ENCODE measurements at places on chromosomes 13 and 19. TPM values are rescaled to one million over a fixed set of nuclear protein-coding genes. Genes with fewer than 3 reads are reported as not detected.
A peak's percentile ranks its signal among the peaks of the same experiment; 100 is the strongest.

- DNase-seq = no peak
Measured at GRCh38 chr13:95641291-95642027, 3.0 kb downstream of the DZIP1 start.

DNA sequence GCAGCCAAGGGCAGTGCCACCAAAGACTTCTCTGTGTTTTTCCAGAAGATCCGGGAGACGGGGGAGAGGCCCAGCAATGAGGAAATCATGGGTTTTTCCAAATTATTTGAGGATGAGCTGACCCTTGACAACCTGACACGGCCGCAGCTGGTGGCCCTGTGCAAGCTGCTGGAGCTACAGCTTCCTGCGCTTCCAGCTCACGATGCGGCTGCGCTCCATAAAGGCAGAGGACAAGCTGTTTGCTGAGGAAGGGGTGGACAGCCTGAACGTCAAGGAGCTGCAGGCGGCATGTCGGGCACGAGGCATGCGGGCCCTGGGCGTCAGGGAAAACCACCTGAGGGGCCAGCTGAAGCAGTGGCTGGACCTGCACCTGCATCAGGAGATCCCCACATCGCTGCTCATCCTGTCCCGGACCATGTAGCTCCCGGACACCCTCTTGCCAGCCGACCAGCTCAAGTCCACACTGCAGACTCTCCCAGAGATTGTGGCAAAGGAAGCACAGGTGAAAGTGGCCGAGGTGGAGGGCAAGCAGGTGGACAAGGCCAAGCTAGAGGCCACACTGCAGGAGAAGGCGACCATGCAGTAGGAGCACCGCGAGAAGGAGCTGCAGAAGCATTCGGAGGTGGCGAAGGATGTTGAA is 11.7 kb downstream of the ZSCAN1 start:
- no peak for DNase-seq

GRCh38 chr19:33799476-33799875 is 2.8 kb downstream of the KCTD15 start:
- no peak for DNase-seq

GRCh38 chr13:23105051-23105450 is 75.7 kb upstream of the SGCG start:
- DNase-seq = no peak

- no peak for DNase-seq
Measured at GRCh38 chr19:2627855-2628254, 74.6 kb downstream of the GNG7 start.

DNA sequence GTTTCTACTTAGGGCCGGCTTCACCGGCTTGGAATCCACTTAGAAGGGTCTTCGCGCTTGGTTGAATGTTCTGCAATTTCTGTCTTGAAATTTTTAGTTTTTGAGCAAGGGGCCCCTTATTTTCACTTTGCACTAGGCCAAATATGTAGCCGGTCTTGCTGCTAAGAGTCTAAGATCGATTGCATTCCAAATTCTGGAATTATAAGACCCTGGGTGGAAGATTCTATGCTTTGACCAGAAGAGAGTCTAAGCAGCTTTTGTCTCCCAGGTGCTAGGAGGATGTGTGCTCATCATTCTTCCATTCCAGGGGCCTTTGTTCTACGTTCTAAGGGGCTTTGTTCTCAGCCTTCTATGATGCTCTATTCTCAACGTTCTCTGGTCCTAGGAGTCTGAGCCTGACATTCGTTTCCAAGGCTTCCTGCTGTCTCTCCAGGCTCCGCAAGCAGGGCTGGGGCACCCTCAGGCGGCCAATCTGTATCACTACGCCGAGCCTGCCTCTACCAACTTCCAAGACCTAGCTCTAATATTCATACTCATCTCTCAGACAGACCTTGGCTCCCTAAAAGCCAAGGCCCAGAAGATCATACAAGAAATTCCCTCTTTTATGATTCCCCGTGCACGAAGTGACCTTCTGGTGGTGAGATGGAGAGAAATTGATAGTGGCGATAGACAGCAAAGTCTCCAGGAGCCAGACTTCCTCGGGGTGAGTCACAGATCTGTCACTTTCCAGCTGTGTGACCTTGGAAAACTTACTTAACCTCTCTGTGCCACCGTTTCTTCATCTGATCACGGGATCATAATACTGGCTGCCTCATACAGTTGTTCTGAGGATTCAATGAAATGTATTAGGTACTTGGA is 982 bp upstream of the DACT3 start:
- DNase-seq = peak; percentile 87

Gene GIPC3
- not detected for total RNA-seq

Gene DLL3
- total RNA-seq = 0.19 TPM

Gene LATS2
- total RNA-seq = 19.3 TPM

- DNase-seq = no peak
Measured at GRCh38 chr13:112172017-112172416, 105.1 kb downstream of the SOX1 start.

DNA sequence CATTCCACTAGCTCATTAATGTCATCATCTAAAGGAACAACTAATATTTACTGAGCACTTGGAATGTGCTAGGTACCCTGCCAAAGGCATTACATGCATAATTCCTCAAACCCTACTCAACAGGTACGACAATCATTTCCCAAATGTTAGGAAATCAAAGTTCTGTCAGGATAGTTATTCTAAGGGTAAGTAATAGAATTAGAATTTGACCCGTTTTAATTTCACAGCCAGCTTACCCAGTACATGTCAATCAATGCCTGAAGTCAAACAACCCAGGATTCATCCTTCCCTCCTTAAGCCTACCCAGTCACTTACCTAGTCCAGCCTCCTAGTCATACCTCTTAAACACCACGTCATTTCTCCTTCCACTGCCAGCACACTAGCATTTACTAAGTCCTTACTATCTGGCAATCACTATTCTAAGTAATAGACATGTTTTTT is 2.4 kb downstream of the LNX2 start:
- DNase-seq = no peak

- no peak for DNase-seq
Measured at GRCh38 chr13:43078399-43078798, 55.0 kb downstream of the DNAJC15 start.

DNA sequence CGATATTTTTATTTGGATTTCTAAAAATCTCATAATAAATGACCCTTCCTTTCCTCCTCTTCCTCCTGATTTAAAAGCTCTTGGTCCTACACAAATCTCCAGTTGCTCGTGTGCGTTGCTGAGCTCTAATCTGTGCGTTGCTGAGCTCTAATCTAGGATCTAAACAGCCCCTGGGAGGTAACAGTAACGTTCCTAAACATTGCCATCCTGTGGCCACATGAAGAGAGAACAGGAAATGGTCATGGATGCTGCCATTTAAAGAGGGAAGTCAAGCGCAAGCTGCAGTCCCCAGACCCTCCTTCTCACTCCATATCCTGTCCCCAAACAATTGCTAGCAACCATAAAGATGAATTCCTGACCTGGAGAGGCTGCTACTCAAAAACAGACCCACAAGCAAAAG is 170.8 kb downstream of the NUFIP1 start:
- no peak for DNase-seq

DNA sequence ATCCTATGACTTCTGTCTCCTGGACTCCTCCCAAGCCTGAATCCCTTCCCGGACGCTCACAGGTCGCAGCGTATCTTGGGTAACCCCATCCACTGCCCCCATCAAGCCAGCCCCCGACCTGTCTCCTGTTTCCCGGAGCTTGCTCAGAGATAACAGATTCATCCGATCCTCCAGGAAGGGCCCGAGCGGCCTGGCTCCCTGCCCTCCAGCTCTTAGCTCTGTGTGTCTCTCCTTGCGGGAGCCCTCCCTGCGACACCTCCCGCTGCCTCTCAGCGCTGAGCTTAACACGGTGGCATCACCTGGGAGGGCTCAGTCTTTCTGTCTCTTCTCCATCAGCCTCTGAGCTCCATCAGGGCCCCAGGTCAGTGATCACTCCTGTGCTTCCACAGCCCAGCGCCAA is 4.3 kb upstream of the TMEM255B start:
- DNase-seq = no peak

DNA sequence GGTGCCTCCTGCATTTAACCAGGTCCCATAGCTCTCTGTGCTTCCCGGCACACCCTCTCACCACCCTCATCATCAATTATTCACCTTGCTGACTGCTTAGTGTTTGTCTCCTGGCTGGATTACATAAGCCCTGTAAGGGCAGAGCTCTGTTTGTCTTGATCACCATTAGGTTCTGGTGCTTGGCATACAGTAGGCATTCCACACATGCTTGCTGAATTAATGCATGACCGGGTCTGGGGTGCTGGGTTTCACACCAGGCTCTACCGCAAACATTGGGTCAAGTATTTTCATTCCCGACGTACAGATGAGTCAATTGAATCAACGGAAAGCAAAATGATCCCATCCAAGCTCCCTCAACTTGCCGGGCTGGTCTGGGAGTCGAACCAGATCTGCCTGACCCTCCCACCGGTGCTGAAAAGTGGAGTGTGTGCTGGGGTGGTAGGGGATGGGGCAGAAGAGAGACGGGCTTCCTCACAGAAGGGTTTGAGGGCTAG is 28.5 kb downstream of the VAV1 start:
- DNase-seq = peak; percentile 79

DNA sequence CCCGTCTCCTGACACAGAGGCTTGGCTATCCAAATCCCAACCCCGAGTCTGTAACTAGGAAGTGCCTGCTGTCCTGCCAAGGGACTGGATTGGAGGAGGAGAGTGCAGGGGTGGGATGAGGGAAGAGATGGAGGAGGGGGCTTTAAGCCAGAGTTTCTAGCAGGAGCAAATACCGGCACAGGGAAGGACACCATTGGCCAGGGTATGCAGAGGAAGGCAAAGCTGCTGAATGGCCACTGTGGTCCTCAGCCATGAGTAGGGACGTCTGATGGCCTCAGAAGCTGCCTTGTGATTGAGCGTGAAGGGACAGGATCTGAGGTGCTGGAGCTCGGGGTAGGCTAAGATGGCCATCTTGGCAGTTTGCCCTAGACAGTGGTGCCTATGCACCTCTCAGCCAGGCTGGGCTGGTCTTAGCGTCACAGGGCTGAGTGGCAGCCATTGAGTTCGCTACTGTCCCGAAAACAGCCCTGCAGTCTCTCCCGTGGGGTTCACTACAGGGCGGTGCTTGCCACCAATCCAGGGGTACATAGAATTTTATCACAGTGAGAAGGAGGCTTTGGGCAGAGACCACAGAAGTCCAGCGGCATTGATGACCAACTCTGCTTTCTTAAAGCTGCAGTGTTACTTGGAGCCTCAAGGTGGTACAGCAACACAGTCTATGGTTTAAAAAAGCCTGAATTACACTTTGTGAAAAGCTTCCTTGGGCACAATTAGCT is 61.8 kb downstream of the AKAP11 start:
- peak; percentile 12 for DNase-seq

- DNase-seq = no peak
Measured at GRCh38 chr19:18001777-18002345, 6.1 kb upstream of the ARRDC2 start.

Gene FAM216B
- total RNA-seq = not detected

Gene PPP1R15A
- total RNA-seq = 118 TPM

- no peak for DNase-seq
Measured at GRCh38 chr13:93740334-93740733, 513.7 kb downstream of the GPC6 start.

- no peak for DNase-seq
Measured at GRCh38 chr13:106752584-106753170, 184.7 kb upstream of the ARGLU1 start.

DNA sequence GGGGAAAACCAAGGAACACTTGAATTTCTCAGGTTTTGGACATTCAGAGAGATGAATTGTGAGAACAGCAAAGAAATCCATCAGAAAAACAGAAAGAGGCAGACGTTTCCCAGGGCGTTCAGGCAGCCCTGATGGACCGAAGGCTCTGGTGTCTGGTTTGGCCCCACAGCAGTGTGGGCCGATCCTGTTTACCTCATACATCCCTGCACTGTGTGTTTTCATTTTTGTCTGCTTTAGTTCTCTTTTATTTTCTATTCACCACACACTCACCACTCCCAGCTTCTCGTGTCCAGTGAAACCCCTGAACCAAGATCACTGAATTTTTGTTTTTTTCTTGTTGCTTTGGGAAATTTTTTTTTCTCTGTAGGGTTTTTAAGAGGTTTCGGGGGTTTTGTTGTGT is 11.9 kb upstream of the WDR18 start:
- no peak for DNase-seq

- no peak for DNase-seq
Measured at GRCh38 chr13:81393721-81394120, 1052.8 kb upstream of the SPRY2 start.

Gene ANKRD24
- total RNA-seq = 0.76 TPM

DNA sequence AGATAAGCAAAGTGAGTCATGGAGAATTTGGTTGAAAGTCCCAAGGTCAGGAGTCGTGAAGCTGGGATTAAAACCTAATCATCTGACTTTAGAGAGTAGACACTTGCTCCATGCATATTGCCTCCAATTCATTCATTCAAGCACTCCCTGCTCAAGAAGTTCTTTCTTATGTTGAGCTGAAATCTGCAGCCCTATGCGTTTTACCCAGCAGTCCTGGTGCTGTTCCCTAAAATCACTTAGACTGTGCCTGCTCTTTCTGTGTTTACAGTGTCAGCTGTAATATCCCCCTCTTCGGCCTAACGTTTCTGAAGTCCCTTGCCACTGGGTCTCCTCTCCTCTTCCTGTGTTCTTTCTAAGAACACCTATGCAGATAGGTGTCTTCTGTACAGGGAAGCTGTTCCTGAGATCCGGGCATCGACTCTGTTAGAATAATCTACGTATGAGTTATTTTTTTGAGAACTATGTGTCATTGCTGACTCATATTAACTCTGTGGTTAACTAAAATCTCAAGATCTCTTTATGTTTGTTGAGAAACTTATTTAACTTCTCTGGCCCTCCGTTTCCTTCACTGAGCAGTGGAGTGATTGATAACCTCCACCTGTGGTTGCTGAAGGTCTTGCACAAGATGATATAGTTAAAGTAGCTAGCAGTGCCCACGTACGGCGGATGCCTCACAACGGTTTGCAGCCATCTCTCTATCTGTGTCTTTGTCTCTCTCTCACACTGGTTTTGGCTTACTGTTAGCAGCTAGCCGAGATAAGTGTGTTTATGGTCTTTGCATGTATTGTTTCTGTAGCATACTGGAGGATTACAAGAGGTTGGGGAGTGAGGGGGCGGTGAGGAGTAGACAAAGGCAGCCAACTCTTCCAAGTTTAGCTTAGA is 4.7 kb downstream of the ALOX5AP start:
- peak; percentile 3 for DNase-seq

GRCh38 chr13:27522847-27523246 is 72.5 kb upstream of the MTIF3 start:
- no peak for DNase-seq

GRCh38 chr13:41004875-41005693 is 14.0 kb downstream of the ELF1 start:
- DNase-seq = no peak

DNA sequence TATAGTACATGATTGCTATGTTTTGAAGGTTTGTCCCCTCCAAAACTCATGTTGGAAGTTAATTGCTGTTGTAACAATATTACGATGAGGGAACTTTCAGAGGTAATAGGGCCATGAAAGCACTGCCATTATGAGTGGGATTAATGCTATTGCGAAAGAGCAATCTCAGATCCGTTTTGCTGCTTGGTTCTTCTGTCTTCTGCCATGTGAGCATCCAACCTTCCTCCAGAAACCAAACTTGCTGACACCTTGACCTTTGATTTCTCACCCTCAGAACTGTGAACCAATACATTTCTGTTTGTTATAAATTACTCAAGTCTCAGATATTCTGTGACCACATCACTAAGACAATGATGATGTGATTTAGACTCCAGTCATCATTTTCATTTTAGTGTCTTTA is 2590.9 kb downstream of the PCDH9 start:
- no peak for DNase-seq

Gene TTC9B
- total RNA-seq = not detected

Measured in Calu3 (cell line).